ENCODE measurements at places on chromosomes 3 and 15.

DNA sequence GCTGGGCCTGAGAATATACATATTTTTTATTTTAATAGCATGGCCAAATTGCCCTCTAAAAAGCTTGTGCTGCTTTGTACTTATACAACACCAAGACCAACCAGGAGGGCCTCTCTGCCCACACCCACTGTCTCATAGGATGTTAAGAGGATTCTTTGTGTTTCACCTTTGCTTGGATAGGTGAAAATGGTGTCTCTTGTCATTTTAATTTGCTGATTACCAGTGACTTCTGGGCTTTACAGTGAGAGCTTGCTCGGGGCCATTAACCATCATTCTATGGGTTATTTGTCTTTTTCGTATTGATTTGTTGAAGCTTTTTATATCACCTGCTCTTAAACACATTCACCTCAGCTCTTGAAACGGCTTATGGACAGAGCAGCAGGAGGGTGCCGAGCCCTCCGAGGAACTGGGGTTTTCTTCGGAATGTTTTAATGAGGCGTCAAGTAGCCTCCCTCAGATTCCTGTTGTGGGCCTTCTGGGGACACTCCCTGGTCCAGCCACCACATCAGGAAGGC, 10.5 kb downstream of the PTH1R start:
- no peak for DNase-seq

DNA sequence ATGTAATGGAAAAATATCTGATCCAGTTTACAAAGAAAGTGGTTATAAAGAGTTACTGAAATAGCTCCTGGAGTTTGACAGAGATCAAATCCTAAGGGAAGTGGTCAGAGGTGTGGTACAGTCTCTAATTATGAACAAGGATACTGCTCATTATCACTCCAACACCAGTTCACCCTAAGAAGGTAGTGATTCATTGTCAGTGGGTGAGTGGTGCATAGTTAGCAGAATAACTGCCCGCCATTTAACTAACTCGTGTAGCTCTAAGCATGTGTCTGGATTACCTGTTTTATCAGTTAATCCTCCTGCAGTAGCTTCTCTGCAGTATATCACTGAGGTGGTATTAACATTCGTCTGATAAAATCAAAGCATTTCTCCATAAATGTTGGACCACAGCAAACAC, 700.1 kb downstream of the NLGN1 start:
- DNase-seq = no peak

GRCh38 chr15:70498096-70498626, 265.2 kb downstream of the UACA start:
- DNase-seq = no peak

DNA sequence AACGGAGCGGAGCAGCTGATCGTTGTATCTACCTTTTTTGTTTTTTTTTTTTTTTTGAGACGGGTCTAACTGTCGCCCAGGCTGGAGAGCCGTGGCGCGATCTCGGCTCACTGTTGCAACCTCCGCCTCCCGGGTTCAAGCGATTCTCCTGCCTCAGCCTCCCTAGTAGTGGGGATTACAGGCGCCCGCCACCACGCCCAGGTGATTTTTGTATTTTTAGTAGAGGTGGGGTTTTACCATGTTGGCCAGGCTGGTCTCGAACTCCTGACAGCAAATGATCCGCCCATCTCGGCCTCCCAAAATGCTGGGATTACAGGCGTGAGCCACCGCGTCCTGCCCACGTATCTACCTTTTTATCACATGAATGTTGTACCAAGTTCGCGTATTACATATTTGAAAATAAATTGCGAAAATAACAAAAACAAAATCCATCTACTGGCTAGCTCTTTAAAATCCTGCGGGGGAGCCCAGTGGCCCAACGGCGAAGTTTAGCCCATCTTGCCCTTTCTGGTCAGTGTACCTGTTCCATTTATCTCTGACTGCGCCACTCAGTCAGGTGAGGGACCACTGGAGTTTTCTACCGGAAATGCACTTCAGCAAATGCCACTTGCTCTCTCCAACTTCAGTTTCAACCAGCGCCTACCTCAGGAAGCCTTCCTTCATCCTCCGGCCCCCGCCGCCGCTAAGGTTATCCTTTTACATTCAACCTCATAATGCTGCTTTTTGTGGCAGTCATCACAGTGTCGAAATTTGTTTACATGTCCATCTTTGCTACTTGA, 1.2 kb upstream of the EIF3J start:
- DNase-seq = no peak

GRCh38 chr3:151795276-151795675, 18.6 kb upstream of the AADAC start:
- no peak for DNase-seq

GRCh38 chr3:156812521-156813335, 13.4 kb upstream of the LEKR1 start:
- DNase-seq = no peak

All from activated CD4-positive, alpha-beta T cell treated with anti-CD3 and anti-CD28 coated beads, Interleukin-2, amount 50 U/mL, for 24 hours (primary cell).